ENCODE measurements at places on chromosomes 7 and 10.

DNA sequence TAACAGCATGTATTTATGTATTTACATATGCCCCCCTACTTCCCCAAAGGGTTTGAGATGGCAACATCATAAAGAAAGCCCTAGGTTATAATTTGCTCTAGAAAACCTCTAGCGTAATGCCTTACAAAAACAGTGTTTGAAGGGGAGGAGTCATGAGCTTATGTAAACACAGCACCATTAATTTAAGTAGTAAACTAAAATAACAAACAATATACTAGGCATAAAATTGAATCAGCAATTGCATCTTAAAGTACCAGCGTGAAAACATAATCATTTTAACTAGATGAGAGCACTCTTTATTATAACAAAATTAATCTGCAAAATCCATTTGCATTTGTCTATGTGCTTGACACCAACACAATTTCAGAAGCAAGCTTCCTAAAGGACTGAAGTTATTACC is 507.2 kb upstream of the NRP1 start:
- DNase-seq: no peak

GRCh38 chr7:128838109-128838779 is 8.0 kb downstream of the FLNC start:
- DNase-seq: no peak

- no peak for DNase-seq
Measured at GRCh38 chr10:46554166-46554781, 2.2 kb downstream of the GPRIN2 start.

GRCh38 chr10:95125582-95125981 is 56.3 kb upstream of the CYP2C8 start:
- no peak for DNase-seq

DNA sequence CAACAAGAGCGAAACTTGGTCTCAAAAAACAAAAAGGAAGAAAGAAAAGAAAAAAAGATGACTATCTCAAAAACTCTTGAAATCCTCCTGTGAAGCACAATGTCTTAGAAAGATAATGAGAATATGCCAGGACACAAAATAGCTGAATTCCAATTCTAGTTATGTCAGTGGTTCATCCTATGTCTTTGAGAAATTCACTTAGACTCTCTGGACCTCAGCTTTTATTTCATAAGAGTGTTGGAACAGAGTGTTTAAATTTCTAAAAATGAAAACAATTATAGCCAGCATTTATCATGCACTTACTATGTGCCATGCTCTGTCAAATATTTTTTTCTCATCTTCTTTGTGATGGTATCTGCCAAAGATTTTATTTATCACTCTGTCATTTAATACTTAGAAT is 13.3 kb upstream of the HYCC1 start:
- DNase-seq: no peak

- DNase-seq: no peak
Measured at GRCh38 chr7:143456992-143457793, 13.9 kb downstream of the TAS2R60 start.

GRCh38 chr7:139118805-139119485 is 9.4 kb upstream of the ZC3HAV1 start:
- DNase-seq: no peak

DNA sequence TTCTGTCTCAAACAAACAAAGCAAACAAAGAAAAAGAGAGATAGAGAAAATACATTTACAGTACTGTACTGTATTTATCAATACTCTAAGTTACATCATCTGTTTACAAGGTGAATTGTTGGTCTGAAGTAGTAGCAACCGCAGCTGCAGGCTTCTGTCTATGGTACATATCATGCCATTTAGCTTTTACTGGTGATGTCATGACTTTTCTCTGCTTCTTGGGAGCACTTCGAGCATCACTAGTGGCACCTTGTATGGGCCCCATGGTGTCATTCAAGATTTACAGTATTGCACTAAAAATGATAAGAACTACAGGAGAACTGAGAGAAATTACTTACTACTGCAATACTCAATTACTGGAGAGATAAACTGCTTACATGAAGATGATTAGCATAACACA is 826.9 kb downstream of the CNTNAP2 start:
- no peak for DNase-seq

DNA sequence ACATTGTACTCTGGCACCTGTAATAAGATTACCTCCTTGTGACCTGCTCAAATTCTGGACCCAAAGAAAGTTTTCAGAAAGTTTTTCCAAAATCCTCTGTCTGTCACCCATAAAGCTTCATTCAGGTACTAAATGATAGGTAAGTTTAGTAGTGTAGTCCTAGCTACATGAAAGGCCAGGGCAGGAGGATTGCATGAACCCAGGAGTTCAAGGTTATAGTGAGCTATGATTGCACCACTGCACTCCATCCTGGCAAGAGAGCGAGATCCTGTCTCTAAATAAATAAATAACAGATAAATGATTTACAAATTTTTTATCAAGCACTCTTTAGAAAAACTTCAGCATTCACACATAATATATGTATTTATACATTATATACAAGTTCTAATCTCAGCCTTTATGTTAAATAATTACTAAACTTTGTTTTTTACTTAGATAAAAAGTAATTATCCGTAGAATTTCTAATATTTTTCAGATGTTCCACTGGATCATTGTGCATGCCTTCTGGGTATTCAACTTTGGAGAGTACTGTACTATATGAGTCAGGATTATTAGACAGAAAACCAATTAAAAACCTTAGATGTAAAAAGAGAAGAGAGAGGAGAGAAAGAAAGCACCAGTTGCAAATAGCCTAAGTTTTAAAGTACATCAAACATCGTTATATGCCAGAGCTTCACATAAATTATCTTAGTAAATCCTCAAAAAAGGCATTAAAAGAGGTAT is 363.0 kb downstream of the LRRTM3 start:
- DNase-seq: no peak

DNA sequence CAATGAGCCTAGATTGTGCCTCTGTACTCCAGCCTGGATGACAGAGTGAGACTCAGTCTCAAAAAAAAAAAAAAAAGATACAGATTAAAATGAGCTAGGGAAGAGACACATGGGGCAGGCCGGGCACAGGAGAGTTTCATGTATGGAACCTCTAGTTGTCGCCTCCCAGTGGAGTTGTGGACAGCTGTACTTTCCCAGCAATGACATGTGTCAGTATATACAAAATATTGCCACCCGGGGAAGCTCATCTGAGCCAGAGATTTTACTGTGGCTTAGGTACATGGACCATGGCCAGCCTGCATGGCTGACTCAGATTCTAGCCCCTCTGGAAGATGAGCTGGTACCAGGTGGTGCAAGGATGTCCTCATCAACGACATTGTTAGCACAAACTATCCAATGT is 87.4 kb downstream of the COL26A1 start:
- DNase-seq: no peak

DNA sequence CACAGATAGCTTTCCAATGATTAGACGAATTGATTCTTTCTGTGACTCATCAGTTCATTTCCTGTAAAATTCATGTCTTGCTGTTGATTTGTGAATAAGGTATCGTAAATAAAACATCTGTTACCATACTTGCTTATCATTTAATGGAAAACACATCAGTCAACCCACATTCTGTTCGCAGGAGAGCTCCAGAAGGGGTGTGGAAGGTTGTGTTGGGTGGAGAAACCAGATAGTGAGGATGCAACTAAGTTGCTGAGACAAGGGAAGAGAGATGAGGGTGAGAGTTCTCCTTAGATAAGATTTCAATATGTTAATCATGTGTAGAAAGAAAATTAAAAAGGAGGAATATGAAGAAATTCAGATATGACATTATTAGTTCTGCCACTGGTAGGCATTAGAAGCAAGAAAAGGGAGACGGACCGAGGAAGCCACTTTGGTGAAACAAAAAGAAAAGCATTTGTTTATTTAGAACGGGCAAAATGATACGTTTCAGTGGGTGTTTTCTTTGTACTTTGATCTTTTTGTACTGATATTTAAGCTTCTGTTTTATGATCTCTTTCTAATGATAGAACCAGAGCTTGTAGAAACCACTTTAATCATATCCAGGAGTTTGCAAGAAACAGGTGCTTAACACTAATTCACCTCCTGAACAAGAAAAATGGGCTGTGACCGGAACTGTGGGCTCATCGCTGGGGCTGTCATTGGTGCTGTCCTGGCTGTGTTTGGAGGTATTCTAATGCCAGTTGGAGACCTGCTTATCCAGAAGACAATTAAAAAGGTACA is 7.8 kb downstream of the CD36 start:
- no peak for DNase-seq

GRCh38 chr10:120942806-120943413 is 91.7 kb downstream of the WDR11 start:
- no peak for DNase-seq

DNA sequence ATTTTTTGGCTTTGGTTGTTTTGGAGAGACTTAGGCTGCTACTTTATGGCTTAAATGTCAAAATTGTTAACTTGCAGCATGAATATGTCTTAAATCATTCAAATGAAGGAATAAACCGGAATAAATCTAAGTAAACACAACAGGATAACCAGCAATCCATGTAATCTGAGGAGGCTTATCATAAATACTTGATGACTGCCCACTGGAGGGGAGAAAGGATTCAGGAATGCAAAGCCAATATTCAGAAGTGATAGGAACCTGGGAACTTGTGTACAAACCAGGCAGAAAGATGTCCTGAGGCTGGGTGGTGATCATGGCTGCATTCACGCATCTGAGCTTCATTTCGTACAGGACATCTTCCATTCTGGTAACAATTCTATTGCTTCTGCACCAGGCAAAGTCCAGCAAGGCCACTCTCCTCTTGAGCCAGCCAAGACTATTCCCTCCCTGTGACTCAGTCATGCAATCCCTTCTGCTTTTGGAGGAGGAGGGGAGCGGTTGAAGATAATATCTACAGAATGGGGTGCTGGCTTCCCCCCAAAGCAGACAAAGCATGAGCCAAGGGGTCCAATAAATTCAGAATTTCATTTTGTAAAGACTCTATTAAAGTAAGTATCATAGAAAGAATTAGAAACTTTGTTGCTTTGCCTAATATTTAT is 374.5 kb downstream of the PHTF2 start:
- DNase-seq: no peak

- DNase-seq: no peak
Measured at GRCh38 chr7:16636555-16637101, 8.9 kb downstream of the ANKMY2 start.

GRCh38 chr10:45053569-45054100 is 52.9 kb downstream of the ZNF22 start:
- DNase-seq: no peak

- DNase-seq: no peak
Measured at GRCh38 chr7:117043108-117043825, 90.0 kb downstream of the ST7 start.

GRCh38 chr10:79602953-79603352 is 7.8 kb upstream of the SFTPA1 start:
- no peak for DNase-seq

DNA sequence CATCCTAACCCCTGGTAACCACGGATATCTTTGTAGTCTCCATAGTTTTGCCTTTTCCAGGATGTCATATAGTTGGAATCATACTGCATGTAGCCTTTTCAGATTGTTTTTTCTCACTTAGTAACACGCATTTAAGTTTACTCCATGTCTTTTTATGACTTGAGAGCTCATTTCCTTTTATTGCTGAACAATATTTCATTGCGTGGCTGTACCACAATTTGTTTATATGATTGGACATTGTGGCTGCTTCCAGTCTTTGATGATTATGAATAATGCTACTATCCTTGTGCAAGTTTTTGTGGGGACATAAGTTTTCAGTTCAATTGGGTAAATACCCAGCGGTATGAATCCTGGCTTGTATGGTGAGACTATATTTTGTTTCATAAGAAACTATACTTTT is 60.8 kb downstream of the AOAH start:
- no peak for DNase-seq

- DNase-seq: no peak
Measured at GRCh38 chr7:96558530-96558929, 151.1 kb downstream of the SEM1 start.

GRCh38 chr10:13347500-13348156 is 465 bp downstream of the SEPHS1 start:
- DNase-seq: peak; percentile 67

DNA sequence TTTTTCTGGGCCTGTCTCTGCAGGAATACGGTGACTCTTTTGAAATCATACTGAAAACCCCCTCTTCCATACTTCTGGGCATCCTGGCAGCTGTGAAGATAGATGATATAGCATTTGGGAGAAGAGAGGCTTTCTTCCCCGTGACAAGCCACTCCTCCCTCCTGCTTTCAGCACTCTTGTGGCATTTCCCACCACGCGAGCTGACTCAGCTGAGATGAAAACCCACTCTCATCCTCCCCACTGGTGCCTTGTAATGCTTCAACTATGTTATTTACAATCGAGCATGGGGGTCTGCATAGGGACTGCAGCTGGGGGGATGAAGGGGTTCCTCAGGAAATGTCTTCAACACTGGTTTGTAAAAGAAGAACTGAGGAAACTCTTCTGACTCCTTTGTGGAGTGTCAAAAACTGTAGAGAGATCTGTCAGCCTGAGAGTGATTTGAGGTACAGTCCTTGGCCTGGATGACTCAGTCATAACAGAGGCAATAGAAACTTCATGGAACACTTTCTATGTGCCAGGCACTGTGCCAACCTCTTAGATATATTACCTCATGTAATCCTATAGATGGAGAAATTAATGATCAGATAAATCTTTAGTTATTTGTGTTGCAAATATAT is 1.7 kb upstream of the TBATA start:
- no peak for DNase-seq

GRCh38 chr10:78524941-78525340 is 491.3 kb downstream of the RPS24 start:
- no peak for DNase-seq

- DNase-seq: no peak
Measured at GRCh38 chr10:110158051-110159005, 49.1 kb upstream of the MXI1 start.

DNA sequence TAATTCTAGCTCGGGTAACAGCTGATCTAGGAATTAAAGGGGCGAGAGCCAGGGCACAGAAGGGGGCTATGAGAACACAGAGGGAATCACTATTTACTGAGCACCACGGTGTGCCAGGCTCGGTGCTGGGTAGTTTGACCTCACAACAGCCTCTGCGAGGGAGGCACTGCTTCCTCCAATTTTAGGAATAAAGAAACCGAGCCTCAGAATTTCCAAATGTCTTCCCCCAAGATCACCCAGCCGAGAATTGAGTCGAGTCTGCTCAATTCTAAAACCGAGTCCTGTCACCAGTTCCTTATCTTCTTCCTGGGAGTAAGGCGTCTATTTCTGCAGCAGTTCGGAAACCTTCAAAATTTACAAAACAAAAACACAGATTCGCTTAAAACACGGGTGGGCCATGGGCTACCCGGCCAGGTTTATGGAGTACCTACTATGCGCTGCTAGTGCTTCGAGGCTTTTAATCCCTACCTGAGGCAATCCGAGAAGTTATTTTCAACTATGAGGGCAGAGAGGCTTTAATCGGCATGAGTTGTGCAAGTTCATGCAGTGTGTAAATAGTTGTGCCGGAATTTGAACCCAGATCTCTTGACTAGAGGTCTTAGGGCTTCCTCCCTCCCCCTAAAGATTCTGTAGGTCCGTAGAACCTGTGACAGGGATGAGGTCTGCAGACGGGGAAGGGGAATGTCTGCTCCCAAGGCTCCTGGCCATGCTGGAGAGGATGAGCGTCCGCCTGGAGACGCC is 872 bp upstream of the HMX2 start:
- no peak for DNase-seq

- no peak for DNase-seq
Measured at GRCh38 chr7:116100626-116101025, 70.1 kb upstream of the TFEC start.

All from activated naive CD4-positive, alpha-beta T cell treated with anti-CD3 and anti-CD28 coated beads, Interleukin-2, amount 50 U/mL, for 72 hours (primary cell).